ENCODE measurements at places on chromosomes 1 and 21.

DNA sequence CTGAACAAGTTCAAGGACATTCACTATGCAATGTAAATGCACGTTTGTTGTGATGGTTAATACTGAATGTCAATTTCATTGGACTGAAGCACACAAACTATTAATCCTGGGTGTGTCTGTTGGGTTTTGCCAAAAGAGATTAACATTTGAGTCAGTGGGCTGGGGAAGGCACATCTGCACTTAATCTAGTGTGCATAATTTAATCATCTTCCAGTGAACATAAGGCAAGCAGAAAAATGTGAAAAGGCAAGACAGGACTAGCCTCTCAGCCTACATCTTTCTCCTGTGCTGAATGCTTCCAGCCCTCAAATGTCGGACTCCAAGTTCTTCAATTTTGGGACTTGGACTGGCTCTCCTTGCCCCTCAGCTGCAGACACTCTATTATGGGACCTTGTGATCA, 40.1 kb downstream of the PRPF38A start:
- DNase-seq: no peak

DNA sequence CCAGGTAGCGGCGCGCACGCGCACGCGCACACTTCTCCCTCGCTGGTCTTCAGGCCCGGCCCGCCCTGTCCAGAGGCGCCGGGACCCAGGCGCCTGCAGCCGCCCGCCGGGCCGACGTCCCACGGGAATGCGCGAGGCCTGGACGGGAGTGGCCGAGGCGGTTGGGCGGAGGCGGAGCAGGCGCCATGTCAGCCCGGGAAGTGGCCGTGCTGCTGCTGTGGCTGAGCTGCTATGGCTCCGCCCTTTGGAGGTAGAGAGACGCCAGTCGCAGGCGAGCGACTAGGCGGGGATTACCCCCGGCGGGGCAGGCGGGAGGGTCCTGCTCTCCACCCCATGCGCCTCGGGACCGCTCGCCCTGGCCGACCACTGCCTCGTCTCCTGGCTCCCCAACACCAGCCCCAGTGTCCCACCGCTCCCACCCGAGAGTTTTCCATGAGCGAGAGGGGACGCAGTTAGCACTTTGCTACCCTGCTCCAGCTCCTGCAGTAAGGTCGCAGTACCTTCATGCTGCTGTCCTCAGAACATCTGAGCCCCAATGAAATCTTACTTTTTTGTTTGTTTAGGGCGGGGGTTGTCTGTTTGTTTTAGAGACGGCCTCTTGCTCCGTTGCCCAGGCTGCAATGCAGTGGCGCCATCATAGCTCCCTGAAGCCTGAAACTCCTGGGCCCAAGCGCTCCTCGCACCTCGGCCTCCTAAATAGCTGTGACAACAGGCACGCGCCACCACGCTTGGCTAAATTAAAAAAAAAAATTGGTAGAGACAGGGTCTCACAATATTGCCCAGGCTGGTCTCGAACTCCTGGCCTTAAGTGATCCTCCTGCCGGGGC, at the start of gene CATSPERE:
CATSPERE (plus strand) TSS at position 29 of the 827 bp plus-strand sequence; CDS start at position 186, 157 bp downstream.
- DNase-seq: peak; percentile 97

DNA sequence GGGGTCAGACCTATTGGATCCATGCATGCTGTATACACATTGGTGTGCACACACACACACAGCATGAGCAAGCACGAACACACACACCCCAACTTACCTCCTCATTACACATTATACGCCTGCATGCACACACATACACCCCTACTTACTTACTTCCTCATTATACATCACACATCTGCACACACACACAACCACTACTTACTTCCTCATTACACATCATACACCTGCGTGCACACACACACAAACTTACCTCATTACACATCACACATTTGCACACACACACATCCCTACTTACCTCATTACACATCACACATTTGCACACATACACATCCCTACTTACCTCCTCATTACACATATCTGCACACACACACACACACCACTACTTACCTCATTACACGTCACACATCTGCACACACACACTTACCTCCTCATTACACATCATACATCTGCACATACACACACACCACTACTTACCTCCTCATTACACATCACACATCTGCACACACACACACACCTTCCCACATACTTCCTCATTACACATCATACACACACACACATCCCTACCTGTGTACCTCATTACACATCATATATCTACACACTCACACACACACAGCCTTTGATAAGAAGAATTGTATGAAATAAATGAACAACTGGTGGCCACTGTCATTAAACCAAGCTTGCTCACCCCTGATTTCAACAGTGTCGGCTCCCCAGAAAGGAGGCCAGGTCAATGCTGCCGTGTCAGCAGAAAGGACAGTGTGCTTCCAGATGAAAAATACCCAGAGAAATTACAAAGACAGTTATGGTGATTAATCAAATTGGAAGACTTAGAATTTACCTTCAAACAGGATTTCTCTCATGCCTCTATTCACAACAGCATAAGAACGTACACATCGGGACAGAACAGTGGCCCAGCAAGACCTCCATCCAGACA, 117.8 kb downstream of the SETD4 start:
- DNase-seq: no peak

- DNase-seq: no peak
These were observed 122.7 kb downstream of the RYR2 start for GRCh38 chr1:237164406-237165352.

GRCh38 chr1:78722947-78723346, 73.3 kb downstream of the IFI44 start:
- no peak for DNase-seq

- DNase-seq: no peak
These were observed 30.6 kb downstream of the KANK4 start for GRCh38 chr1:62288662-62289061.

DNA sequence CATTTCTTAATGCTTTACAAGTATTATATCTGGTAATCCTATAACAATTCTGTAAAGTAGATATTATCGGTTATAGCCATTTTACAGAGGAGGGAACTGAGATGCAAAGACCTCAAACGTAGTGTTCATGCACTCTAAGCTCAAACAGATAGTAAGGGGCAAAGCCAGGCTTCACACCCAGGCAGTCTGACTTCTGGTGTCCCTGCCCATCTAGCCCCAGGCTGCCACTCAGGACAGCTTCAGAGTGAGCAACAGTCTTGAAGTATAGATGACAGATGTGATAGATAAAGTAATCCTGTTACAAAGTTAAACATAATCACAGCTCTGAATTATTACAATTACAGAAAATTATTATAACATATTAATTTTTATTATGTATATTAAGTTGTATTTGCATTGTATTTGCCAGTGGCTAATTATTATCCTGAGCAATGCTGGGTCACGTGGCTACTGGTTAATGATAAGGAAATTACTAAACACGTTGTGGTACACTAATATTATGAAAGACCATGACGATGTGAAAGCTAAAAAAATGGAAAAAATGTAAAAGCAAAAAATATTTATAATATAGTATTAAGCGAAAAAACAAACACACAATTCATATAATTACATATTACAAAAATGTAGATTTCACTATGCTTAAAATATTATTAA, 6.1 kb upstream of the TRAF3IP3 start:
- DNase-seq: no peak

DNA sequence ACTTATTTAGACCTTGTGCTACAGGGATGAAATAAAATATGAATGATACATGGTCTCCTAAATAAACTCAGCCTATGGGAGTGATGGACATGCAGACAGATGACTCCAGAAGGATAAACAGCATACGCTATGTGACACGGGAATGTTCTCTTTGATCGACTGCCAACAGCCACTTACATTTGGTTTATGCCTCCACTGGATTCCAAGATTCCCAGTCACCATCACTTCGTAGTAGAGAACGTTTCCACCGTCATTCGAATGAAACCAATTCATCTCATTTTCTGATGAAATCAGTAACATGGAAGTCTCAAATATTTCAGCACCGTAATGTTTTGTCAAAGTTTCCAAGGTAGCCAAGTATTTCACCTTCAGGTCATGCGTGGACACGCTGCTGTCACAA, 99.7 kb downstream of the JAK1 start:
- DNase-seq: no peak

DNA sequence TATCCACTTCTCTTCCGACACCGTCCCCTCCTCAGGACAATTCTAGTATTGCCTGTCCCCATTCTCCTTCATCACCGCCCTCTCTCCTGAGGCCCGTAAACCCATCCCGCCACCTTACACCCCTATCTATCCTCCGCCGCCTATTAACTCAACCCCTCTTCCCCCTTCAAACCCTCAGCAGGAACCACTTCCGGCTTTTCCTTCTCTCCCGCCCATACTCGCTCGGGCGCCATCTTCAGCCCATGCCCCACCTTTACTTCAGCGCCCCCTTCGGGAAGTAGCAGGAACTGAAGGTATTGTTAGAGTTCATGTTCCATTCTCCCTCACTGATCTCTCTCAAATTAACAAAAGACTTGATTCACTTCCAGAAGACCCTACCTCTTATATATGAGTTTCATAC, 31.6 kb downstream of the VN1R5 start:
- no peak for DNase-seq

- DNase-seq: no peak
These were observed 301.8 kb upstream of the NRIP1 start for GRCh38 chr21:15366555-15366954.

Measured in DMS153 (cell line).